ENCODE measurements at places on chromosomes 1 and 21. TPM values are rescaled to one million over a fixed set of nuclear protein-coding genes. Genes with fewer than 3 reads are reported as not detected.

GRCh38 chr21:46027851-46028493 lies 46.4 kb downstream of the COL6A1 start:
- DNase-seq = peak; percentile 99

- no peak for DNase-seq
These were observed 22.3 kb downstream of the MECR start for GRCh38 chr1:29208442-29208841.

HAO2 gene
- not detected for total RNA-seq

PPFIA4 gene
- 4.3 TPM for total RNA-seq

RIMKLA gene
- under 0.01 TPM for total RNA-seq

GRCh38 chr1:217712925-217713597 lies 81.9 kb downstream of the SPATA17 start:
- peak; percentile 45 for DNase-seq
